ENCODE measurements at places on chromosomes 1 and 21. TPM values are rescaled to one million over a fixed set of nuclear protein-coding genes. Genes with fewer than 3 reads are reported as not detected.

Gene FMO5
- total RNA-seq: 0.60 TPM

Gene TNFRSF1B
- 246 TPM for total RNA-seq

Gene CFAP126
- not detected for total RNA-seq

Gene AADACL3
- not detected for total RNA-seq

Gene ARHGEF11
- 14.5 TPM for total RNA-seq

Gene RAB42
- 0.79 TPM for total RNA-seq

Gene KDM1A
- 57.0 TPM for total RNA-seq

Gene VPS13D
- 52.6 TPM for total RNA-seq

Gene FCRLA
- 0.51 TPM for total RNA-seq

Gene MTOR
- 40.7 TPM for total RNA-seq

Gene TCHH
- 0.06 TPM for total RNA-seq

Gene S100A6
- 365 TPM for total RNA-seq

Gene GALE
- total RNA-seq: 18.6 TPM

Gene LAMC2
- not detected for total RNA-seq

Gene CLIC4
- 9.1 TPM for total RNA-seq
